ENCODE measurements at places on chromosomes 4 and X.

GRCh38 chr4:153486281-153487151 lies 20.4 kb downstream of the TMEM131L start:
- DNase-seq, result no peak

- no peak for DNase-seq
Observed at GRCh38 chrX:86696951-86697350, 548.7 kb downstream of the DACH2 start.

DNA sequence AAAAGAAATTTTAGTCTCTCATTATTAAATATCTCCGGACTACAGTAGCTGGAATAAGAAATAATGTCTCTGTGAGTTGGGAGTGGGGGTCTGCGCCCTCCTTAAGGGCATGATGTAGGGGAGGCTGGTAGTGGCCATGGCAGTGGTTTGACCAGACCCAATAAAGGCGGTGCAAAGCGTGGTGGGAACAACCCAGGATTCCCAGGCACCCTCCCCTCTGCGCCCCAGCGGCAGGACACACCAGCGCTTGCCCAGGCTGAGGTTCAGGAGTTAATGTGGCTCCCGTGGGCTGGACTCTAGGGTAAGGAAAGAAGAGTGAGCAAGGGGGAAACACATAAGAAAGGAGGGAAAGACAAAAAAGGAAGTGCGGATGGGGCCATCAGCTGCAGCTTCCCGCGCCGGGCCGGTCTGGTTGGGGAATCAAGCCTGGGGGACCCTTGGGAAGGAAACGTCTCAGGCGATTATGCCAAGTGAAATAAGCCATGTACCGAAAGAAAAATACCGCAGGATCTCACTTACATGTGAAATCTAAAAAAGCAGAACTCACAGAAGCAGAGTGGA lies 157.5 kb upstream of the SMIM31 start:
- DNase-seq, result no peak

DNA sequence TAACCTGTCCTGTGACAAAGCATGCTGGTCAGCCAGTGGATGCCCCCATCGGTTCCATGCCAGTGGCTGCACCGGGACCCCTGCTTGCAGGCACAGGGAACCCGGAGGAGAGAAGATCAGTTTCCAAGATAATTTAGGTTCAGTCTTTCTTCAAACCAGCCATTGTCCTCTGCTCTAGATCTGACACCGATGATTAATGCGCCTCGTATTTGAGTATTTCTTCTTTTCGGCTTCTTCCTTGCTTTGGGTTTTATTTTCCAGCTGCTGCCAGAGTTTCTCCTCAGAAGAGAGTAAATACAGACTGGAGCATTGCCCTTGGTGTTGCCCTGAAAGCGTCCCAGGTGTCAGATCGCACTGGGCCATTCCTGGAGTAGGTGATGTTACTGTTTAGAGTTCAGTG lies 19.2 kb upstream of the BCOR start:
- no peak for DNase-seq

DNA sequence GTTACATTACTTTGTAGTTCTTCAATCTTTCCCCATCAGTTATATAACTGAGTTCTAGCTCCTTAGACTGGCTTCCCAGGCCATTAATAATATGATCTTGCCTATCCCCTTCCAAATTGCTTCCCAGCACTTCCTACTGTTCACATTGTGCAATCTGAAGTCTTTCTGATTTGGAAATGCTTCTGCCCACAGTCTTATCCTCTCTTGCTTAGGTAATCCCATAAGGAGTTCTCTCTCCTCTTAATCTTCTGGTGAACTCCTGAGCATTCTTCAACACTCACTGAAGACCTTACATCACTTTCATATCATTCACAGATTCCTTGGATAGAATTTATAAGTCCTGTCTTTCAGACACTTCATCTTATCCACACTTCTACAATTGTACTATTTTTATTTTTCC lies 132.7 kb upstream of the TTC29 start:
- DNase-seq, result no peak

GRCh38 chrX:134670134-134670924 lies 12.1 kb upstream of the PLAC1 start:
- no peak for DNase-seq

- no peak for DNase-seq
Observed at GRCh38 chr4:164937576-164938270, 39.7 kb downstream of the TRIM61 start.

DNA sequence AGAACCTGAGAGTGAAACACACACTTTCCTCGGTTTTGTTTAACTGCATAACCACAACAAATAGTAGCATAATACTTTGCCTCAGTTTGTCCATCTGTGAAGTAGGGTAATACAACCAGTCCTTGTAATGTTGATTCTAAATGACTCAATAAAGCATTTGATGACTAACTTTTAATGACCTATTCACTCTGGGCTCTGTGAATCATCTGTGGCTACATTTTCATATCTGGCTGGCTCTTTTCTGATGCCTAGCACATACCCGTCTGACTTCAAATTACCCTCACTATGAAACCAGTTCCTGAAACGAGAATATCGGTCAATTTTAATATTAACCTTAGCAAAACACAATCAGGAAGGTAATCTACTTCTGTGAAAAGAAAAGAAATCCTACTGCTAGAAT lies 151.0 kb downstream of the SH2D1A start:
- no peak for DNase-seq

- no peak for DNase-seq
Observed at GRCh38 chr4:149176039-149176438, 639.6 kb downstream of the IQCM start.

DNA sequence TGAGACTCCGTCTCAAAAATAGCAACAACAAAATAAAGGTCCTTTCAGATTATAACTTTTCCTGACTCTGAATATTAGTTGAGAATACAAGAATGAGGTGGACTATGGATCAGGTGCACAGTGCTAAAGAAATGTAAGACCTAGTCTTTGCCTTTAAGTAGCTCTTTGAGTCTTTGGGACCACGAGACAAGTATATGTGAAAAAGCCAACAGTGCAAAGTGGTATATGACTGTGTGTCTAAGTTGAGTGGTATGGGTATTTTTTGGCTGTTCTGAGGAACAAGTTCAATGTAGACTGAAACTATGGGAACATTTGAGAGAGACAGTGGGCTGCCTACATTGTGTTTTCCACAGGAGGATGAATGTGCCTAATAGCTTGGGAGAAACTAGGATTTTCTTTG lies 2.8 kb downstream of the GAB1 start:
- DNase-seq, result no peak

DNA sequence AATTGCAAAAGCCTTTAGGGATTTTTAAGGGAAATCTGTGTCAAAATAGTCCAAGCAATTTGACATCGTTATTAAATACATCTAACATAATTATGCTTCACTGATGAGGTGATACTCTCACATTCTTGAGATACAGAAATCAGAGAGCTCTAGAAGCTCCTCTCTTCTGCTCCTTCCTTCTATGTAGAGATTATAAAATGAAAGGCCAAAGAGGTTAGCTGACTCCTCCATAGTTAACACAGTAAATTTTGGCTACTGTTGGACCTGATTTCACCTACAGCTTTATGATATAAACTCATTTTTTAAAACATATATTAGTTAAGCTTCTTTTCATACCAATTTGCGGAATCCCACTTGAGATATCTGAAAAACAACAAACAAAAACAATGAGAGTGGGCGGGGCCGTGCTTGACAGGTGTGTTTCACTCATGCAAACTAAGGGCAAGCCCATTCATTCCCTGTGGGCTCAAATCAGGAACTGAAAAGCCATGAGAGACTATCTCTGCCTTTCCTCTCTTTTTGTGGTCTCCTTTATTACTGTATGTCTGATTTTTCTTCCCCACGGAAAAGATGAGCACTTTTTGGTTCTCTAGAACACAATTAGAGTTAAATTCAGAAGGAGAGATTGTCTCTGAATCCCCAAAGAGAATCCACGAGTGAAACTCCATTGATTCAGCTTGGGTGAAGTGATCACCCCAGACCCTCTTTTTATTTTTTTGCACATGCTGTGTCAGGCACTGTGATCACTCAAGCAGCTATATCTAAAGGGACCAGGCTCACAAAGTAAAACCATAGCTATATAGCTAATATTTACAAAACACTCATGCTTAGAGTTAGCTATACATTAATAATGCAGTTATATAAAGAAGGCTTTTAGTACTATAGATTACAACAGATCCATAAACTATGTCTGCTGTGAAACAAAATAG lies 566.3 kb downstream of the IL15 start:
- DNase-seq, result no peak

DNA sequence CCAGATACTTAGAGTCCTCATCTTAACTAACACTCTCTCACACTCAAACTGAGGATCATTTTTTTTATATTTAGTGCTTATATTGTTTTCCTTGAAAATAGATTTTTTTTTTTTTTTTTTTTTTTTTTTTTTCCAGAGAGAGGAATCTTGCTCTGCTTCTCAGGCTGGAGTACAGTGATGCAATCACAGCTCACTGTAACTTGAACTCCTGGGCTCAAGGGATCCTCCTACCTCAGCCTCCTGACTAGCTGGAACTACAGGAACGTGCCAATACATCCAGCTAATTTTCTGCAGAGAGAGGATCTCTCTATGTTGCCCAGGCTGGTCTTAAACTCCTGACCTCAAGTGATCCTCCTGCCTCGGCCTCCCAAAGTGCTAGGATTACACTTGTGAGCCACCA lies 650.3 kb upstream of the ATOH1 start:
- DNase-seq, result no peak

- DNase-seq, result no peak
Observed at GRCh38 chrX:97845451-97845850, 961.7 kb downstream of the RPA4 start.

- DNase-seq, result no peak
Observed at GRCh38 chr4:189804894-189805293, 135.8 kb upstream of the FRG1 start.

DNA sequence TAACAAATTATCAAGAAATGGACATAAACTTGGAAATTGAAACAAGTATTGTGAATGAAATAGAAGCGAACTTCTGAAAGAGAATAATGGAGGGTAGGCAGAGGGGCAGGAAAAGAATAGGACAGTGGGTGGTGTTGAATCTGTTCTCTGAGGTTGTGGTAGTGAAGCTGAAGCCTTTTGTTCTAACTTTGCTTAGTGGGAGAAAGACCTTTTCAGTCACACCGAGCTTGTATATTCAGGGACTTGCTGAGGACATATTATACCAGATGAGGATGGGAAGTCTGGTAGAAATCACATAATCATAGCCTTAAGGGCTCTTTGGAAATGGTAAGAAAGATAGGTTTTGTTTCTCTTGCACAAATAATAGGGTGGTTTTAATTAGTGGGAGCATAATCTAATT lies 115.4 kb upstream of the NDST4 start:
- DNase-seq, result no peak

DNA sequence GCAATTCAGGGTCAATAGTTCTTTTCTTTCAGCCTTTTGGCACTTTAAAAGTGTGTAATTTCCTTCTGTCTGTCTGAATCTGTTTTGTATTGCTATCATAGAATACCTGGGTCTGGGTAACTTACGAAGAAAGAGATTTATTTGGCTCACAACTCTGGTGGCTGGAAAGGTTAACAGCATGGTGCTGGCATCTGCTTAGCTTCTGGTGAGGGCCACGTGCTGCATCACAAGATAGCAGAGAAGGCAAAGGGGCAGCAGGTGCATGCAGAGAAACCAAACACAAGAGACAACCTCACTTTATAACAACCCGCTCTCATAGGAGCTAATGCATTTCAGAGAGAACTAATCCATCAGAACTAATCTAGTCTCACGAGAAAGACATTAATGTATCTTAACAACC lies 18.8 kb downstream of the RGN start:
- DNase-seq, result no peak

DNA sequence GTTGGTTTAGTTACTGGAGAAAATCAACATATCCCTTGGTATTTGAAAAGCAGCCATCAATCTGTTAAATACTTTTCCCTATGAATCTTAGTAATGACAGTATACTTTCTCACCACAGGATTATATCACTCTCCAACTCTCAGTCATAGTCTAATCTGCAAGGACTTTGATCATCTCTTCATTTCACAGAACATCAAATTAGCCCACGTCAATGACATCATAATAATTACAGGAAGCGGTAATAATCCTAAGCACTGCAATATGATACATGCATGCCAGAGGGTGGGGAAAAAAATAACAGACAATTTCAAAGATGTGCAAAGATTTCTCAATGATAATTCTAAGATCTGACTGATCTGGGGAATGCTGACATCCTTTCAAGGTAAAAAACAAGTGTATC lies 404.1 kb downstream of the GPM6A start:
- no peak for DNase-seq

DNA sequence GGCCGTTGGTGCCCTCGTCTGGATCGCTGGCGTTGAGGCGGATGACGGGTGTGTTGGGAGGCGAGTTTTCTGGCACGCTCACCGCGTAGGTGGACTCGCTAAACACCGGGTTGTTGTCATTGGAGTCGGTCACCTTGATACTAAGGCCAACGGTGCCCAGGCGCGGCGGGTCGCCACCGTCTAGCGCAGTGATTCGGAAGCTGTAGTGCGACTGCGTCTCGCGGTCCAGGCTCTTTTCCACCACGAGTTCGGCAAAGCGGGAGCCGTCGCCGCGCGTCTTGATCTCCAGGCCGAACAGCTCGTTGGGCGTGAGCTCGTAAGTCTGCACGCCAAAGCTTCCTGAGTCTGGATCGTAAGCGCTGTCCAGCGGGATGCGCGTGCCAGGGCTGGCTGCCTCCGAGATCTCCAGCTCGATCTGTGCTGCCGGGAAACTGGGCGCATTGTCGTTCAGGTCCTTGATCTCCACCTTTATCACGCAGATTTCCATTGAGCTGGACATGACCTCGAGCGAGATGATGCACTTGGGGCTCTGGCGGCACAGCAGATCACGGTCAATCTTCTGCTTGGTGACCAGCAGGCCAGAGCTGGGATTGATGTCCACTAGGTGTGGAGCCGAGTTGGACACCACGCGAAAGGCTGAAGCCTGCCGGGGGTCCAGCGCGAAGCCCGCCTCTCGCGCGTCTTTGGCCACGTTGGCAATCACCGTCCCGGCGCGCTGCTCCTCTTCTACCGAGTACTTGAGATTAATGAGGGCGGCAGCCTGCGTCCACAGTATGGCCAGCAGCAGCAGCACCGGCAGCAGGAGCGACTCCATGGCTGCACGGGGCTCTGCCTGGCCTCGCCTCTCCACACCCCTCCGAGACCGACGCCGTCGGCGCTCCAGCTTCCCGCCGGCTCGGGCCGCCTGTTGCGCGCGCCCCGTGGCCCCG lies 2.0 kb downstream of the PCDH19 start:
- no peak for DNase-seq

Measured in T-helper 22 cell (primary cell).